Activated CD4-positive, alpha-beta memory T cell treated with anti-CD3 and anti-CD28 coated beads, Interleukin-2, amount 10 ng/mL, durations not matched to agents 7 days and 5 days (primary cell): ENCODE measurements at places on chromosomes 2 and 18. TPM values are rescaled to one million over a fixed set of nuclear protein-coding genes. Genes with fewer than 3 reads are reported as not detected.

SIX2 gene
- total RNA-seq: not detected

LANCL1 gene
- total RNA-seq: 43.5 TPM

HDLBP gene
- 193 TPM for total RNA-seq

LRRC30 gene
- not detected for total RNA-seq

KRTCAP3 gene
- 7.5 TPM for total RNA-seq

RNF152 gene
- not detected for total RNA-seq

OTOS gene
- not detected for total RNA-seq

TUBA3E gene
- total RNA-seq: not detected

FNDC4 gene
- not detected for total RNA-seq

ITGB1BP1 gene
- total RNA-seq: 119 TPM

- peaks cover 71% of the 10 kb centered on the region for H3K4me1 ChIP-seq
- peak overlapping the region; percentile 67 for H3K4me3 ChIP-seq
- H3K36me3 ChIP-seq: peaks cover 35% of the 10 kb centered on the region
- H3K27ac ChIP-seq: peak overlapping the region; percentile 97
Measured at GRCh38 chr2:197256021-197256420, 54.6 kb downstream of the ANKRD44 start.

GRCh38 chr2:31070339-31071125 lies 67.7 kb downstream of the GALNT14 start:
- no peak for DNase-seq
- no peaks in the 10 kb centered on the region for H3K36me3 ChIP-seq

- no peak overlapping the region for H3K27ac ChIP-seq
- no peaks in the 10 kb centered on the region for H3K27me3 ChIP-seq
- H3K4me1 ChIP-seq: no peaks in the 10 kb centered on the region
- no peak for DNase-seq
- H3K4me3 ChIP-seq: no peak overlapping the region
Measured at GRCh38 chr2:220744861-220745260, 827.2 kb downstream of the EPHA4 start.

- H3K27ac ChIP-seq: no peak overlapping the region
- no peak overlapping the region for H3K4me3 ChIP-seq
- no peak for DNase-seq
- H3K4me1 ChIP-seq: peaks cover 31% of the 10 kb centered on the region
- no peaks in the 10 kb centered on the region for H3K27me3 ChIP-seq
Measured at GRCh38 chr2:97673182-97673914, 3.8 kb downstream of the C2orf92 start.

DNA sequence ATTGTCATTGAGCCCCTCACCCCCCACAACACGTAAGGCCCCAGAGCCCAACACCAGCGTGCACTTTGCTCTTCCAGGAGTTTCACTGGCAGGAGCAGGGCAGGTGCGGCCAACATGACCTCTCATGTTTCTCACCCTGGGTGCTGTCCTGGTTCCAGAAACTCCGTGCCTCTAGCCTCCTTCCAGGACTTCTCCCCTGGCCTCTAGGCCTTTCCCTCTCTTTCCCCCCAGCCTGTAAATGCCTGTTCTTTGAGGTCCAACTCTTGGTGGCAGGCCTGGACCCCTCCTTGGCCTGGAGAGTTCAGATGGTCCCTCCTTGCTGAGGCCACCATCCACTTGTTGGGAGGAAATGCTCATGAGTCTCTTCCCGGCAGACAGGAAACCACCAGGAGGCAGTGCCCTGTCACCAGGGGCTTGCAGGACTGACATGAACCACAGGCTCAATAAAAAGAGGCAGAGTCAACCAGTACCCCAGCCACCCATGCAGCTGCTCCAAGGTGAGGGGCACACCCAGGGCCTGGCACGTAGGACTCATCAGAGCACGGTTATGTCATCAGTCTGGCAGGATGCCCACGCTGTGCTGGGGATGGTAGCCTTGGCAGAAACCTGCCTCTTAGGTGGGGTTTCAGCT lies 1.5 kb downstream of the MALL start:
- no peaks in the 10 kb centered on the region for H3K36me3 ChIP-seq
- H3K27me3 ChIP-seq: peaks cover 67% of the 10 kb centered on the region
- H3K4me3 ChIP-seq: no peak overlapping the region
- no peak overlapping the region for H3K27ac ChIP-seq

- H3K4me1 ChIP-seq: no peaks in the 10 kb centered on the region
- no peak overlapping the region for H3K4me3 ChIP-seq
- H3K27me3 ChIP-seq: peaks cover 3% of the 10 kb centered on the region
- no peak overlapping the region for H3K27ac ChIP-seq
- no peaks in the 10 kb centered on the region for H3K36me3 ChIP-seq
Measured at GRCh38 chr2:151853070-151853758, 25.0 kb upstream of the ARL5A start.

DNA sequence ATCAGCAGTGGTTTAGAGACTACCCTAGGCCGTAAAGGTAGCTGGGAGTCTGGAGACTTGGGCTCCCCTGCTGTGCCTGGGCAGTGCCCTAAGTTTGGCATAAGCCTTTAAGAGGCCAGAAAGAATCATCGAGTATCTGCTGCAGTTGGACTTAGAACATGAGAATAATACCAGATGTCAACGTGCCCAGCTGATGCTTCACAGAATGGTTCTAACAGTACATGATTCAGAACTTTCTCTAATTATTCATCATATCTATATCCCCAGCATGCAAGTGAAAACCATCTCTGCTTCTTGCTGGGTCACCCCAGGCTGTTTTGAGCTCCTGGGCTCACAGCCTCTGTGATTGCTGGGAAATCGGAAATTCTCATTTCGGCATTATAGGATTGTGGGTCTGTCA lies 118.1 kb downstream of the NCK2 start:
- no peak overlapping the region for H3K4me3 ChIP-seq
- no peaks in the 10 kb centered on the region for H3K27me3 ChIP-seq
- DNase-seq: no peak
- H3K27ac ChIP-seq: peak overlapping the region; percentile 33

GRCh38 chr2:10500601-10501361 lies 52.7 kb upstream of the ODC1 start:
- H3K27ac ChIP-seq: no peak overlapping the region
- H3K36me3 ChIP-seq: no peaks in the 10 kb centered on the region
- DNase-seq: peak; percentile 12
- peaks cover 5% of the 10 kb centered on the region for H3K4me1 ChIP-seq
- H3K27me3 ChIP-seq: peaks cover 30% of the 10 kb centered on the region

GRCh38 chr2:110858135-110858725 lies 125.9 kb downstream of the ACOXL start:
- H3K4me3 ChIP-seq: no peak overlapping the region
- H3K4me1 ChIP-seq: peaks cover 41% of the 10 kb centered on the region
- H3K36me3 ChIP-seq: no peaks in the 10 kb centered on the region
- DNase-seq: peak; percentile 46
- no peak overlapping the region for H3K27ac ChIP-seq

- DNase-seq: no peak
- H3K27me3 ChIP-seq: no peaks in the 10 kb centered on the region
- H3K4me3 ChIP-seq: no peak overlapping the region
- H3K36me3 ChIP-seq: peaks cover 15% of the 10 kb centered on the region
- H3K4me1 ChIP-seq: peaks cover 34% of the 10 kb centered on the region
Measured at GRCh38 chr18:14189858-14190257, 57.6 kb upstream of the ZNF519 start.

DNA sequence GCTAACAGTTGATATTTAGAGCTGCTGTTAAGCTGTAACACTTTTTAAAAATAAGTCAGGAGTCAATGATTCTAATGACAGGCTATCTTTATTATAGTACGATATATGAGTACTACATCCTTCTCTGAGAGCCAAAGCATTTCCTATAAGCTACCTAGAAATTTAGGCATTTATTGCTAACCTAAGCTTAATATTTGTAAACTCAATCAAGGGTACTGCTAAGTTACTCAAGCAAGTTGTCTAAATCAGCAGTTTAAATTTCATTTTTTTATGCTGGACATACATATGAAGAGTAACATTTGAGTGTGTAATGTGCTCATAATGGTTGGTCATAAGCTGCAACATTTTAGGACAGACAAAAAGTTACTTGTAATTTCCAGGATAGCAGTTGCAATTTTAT lies 1576.5 kb upstream of the NXPH2 start:
- H3K27me3 ChIP-seq: no peaks in the 10 kb centered on the region
- no peak overlapping the region for H3K4me3 ChIP-seq
- DNase-seq: no peak
- no peaks in the 10 kb centered on the region for H3K4me1 ChIP-seq
- no peak overlapping the region for H3K27ac ChIP-seq

- DNase-seq: no peak
- H3K27ac ChIP-seq: no peak overlapping the region
- H3K36me3 ChIP-seq: no peaks in the 10 kb centered on the region
- no peaks in the 10 kb centered on the region for H3K27me3 ChIP-seq
- H3K4me1 ChIP-seq: no peaks in the 10 kb centered on the region
Measured at GRCh38 chr18:37598966-37599896, 33.6 kb upstream of the CELF4 start.

DNA sequence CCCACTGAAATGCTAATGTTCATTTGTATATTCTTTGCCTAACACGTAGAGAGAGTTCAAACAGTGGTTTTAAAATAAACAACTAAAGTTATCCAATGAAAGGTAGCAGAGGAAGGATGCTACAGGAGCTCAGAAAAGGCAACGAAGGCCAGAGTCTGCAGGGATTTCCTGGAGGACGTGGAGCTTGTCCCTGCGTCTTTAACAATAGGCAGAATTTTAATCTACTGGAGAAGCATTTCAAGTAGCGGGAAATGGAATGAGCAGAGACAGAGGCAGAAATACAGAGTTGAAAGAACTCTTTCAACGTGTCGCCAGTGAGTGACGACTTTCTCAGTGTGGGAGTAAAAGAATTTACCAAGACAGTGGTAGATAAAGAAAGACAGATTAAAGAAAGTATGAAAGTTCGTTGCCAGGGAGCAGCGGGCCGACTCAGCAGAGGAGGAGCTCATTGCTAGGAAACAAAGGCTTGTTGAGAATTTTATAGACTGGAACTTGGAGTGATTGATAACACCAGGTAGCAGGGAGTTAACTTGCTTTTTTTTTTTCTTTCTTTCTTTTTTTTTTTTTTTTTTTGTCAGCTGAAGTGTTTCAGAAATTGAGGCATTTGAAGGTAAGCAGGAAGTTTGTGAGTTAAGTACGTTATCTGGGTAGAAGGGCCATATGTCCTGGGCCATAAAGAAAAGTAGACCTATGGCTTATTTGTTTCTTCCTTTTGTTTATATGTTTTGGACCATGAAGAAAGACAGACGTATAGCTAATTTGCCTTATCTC lies 625 bp upstream of the NBAS start:
- H3K4me3 ChIP-seq: peak overlapping the region; percentile 100
- H3K36me3 ChIP-seq: peaks cover 6% of the 10 kb centered on the region
- H3K4me1 ChIP-seq: peaks cover 36% of the 10 kb centered on the region
- H3K27ac ChIP-seq: peak overlapping the region; percentile 90
- H3K27me3 ChIP-seq: peaks cover 7% of the 10 kb centered on the region

DNA sequence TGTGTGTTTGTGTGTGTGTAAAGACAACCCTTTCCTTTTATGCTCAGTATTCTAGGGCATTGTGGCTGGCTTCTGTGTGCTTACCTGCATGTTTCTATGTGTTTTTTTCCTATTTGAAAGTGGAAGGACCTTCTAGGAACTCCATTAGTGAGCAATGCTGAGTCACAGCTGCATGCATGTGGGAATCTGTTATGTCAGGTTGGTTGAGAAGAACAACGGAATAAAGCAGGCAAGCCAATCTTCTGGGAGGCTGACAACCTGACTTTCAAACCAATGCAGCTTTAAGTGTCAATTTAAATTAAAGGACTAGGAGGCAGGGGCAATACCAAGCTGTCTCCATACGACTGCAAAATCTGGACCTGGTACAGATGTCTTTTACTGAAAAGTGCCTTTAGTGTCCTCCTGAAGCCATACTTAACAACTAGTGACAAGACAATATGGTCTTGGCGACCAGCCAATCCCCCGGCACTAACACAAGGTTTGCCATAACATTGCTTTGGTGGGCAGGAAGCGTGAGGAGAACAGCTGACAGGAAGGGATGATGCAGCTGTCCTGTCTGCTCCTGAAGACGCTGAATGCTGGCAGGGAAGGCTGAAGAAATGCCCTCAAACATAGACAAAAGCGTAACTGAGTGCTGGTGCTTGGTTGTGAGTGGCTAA lies 514.7 kb upstream of the CDH7 start:
- H3K4me1 ChIP-seq: no peaks in the 10 kb centered on the region
- no peak for DNase-seq
- no peaks in the 10 kb centered on the region for H3K36me3 ChIP-seq
- no peak overlapping the region for H3K4me3 ChIP-seq

GRCh38 chr2:207883002-207883780 lies 113.5 kb upstream of the FZD5 start:
- DNase-seq: no peak
- no peaks in the 10 kb centered on the region for H3K36me3 ChIP-seq
- no peaks in the 10 kb centered on the region for H3K27me3 ChIP-seq
- H3K27ac ChIP-seq: no peak overlapping the region

DNA sequence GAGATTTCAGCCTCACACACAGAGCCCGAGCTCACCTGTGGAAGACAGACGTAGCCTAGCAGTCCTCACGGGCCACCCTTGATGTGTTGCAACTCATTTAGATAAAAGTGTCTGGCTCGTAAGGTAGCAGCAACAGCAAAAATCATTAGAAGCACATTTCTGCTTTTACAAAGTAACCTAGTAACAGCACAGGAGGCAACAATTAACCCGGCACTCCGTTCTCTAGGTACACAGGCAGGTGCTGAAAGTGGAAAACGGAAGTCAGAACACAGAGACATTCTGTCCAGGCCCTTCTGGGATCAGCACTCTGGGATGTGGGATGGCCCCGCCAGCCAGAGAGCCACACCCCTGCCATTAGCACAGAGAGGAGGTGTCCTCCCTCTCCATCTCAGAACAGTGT lies 99.3 kb downstream of the KLHL29 start:
- peaks cover 25% of the 10 kb centered on the region for H3K4me1 ChIP-seq
- DNase-seq: no peak
- peaks cover 29% of the 10 kb centered on the region for H3K27me3 ChIP-seq
- no peak overlapping the region for H3K27ac ChIP-seq
- H3K36me3 ChIP-seq: no peaks in the 10 kb centered on the region
- no peak overlapping the region for H3K4me3 ChIP-seq

GRCh38 chr2:117068371-117068770 lies 746.1 kb upstream of the DDX18 start:
- no peaks in the 10 kb centered on the region for H3K27me3 ChIP-seq
- no peak overlapping the region for H3K4me3 ChIP-seq
- H3K4me1 ChIP-seq: no peaks in the 10 kb centered on the region
- no peak for DNase-seq
- no peak overlapping the region for H3K27ac ChIP-seq

DNA sequence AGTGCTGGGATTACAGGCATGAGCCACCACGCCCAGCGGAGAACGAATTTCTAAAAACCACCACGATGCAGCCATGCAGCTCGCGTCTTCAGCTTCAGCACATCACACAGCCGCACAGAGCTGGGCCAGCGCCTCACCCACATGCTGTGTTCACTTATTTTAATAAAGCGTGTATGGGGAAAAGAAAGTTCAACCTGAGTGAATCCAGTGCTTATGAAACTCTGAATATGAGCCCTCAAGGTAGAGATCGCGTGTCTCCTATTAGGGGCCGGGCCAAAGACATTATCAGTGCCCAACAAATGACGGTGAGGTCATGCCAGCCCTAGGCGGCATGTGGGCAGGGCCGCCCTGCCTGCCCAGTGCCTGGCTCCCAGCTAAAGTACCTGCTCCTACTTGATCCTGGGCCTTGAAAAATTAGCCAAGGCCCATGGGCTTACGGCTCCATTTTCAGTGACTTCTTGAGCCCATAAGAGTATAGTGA lies 44.3 kb downstream of the SPRED2 start:
- peaks cover 26% of the 10 kb centered on the region for H3K4me1 ChIP-seq
- no peak overlapping the region for H3K27ac ChIP-seq
- no peak overlapping the region for H3K4me3 ChIP-seq
- DNase-seq: no peak
- H3K36me3 ChIP-seq: no peaks in the 10 kb centered on the region

GRCh38 chr2:66431274-66431642 lies 3.7 kb upstream of the MEIS1 start:
- DNase-seq: no peak
- no peaks in the 10 kb centered on the region for H3K36me3 ChIP-seq
- peaks cover 27% of the 10 kb centered on the region for H3K4me1 ChIP-seq
- no peak overlapping the region for H3K27ac ChIP-seq
- no peak overlapping the region for H3K4me3 ChIP-seq
